ENCODE measurements at places on chromosomes 11 and 22. TPM values are rescaled to one million over a fixed set of nuclear protein-coding genes. Genes with fewer than 3 reads are reported as not detected.

TMEM45B gene
- total RNA-seq: 0.81 TPM

MS4A1 gene
- not detected for total RNA-seq

CAPN5 gene
- total RNA-seq: 16.1 TPM

OR8A1 gene
- not detected for total RNA-seq

VSIG10L2 gene
- total RNA-seq: not detected

FOLR1 gene
- 0.44 TPM for total RNA-seq

SYTL2 gene
- total RNA-seq: 10.3 TPM

Data from mesothelial cell of epicardium (in vitro differentiated cells).